ENCODE measurements at places on chromosomes 2 and 18. TPM values are rescaled to one million over a fixed set of nuclear protein-coding genes. Genes with fewer than 3 reads are reported as not detected.

The FAM237A gene
- total RNA-seq, result not detected

DNA sequence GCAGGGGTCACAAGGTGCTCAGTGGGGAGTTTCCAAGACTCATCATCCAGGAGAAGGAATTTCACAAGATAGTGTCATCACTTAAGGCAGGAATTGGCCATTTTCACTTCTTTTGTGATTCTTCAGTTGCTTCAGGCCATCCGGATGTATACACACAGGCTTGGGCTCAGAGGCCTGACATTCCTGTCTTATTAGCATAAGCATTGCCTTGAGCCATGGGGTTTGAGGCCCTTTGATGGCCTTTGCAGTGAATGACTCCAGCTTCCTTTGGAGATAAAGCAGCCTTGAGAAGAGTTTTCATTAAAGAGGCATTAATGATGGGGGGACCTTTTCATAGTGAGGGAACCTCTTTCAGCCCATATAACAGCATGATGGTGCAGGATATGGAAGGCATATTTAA lies 366.0 kb upstream of the CNTNAP5 start:
- H3K27ac ChIP-seq, result no peak overlapping the region
- no peaks in the 10 kb centered on the region for H3K27me3 ChIP-seq
- H3K4me1 ChIP-seq, result no peaks in the 10 kb centered on the region
- no peak overlapping the region for H3K4me3 ChIP-seq
- no peaks in the 10 kb centered on the region for H3K36me3 ChIP-seq

DNA sequence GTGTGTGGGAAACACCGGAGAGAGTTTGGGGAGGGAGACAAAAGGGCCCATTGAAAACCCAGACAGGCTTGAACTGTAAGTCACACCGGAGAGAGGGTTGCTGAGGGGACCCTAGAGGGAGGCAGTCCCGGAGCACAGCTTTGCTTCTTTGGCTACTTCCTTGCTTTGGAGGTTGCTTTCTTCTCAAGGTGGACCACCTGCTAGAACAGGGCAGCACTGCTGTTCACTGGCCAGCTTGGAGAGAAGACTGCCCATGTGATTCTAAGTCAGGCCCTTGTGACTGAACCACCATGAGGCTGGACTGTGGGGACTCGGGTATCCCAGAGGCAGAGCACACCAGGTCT lies 4.4 kb downstream of the ACTG2 start:
- no peaks in the 10 kb centered on the region for H3K36me3 ChIP-seq
- no peak overlapping the region for H3K27ac ChIP-seq
- no peaks in the 10 kb centered on the region for H3K4me1 ChIP-seq
- DNase-seq, result no peak
- H3K4me3 ChIP-seq, result no peak overlapping the region
- no peaks in the 10 kb centered on the region for H3K27me3 ChIP-seq

- H3K27me3 ChIP-seq, result peaks cover 80% of the 10 kb centered on the region
- H3K27ac ChIP-seq, result no peak overlapping the region
- DNase-seq, result no peak
- no peaks in the 10 kb centered on the region for H3K4me1 ChIP-seq
- no peaks in the 10 kb centered on the region for H3K36me3 ChIP-seq
These were observed 12.1 kb upstream of the TWIST2 start for GRCh38 chr2:238835726-238836301.

All from PC-9 (cell line).